H9 (cell line): ENCODE measurements at places on chromosomes 7 and 10. TPM values are rescaled to one million over a fixed set of nuclear protein-coding genes. Genes with fewer than 3 reads are reported as not detected.
A peak's percentile ranks its signal among the peaks of the same experiment; 100 is the strongest.

- DNase-seq: peak; percentile 65
Measured at GRCh38 chr7:151632750-151633515, 113.2 kb upstream of the RHEB start.

DNA sequence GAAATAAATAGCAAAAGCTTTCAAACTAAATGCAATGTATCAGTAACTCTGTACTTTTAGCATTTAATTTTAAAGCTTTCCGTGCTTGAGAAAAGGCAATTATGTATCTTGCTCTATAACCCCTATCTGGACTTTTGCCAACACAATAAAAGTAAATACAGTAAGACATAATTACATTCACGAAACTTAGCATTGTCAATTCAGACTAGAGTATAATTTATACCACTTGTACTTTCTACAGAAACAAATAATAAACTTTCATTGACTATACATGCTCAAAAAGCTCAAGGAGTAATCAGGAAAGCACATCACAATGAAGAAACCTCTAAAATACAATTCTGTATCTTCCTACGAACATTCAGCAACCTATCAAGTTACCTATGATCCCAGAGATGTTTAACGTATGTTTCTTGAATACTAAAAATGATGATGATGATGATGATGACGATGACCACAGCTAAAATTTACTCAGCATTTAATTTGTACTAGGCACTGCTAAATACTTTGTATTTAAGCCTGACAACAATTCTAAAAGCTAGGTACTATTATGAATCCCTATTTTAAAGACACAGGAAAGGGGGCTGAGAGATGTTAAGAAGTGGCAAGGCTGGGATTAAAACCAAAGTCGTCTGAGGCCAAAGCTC, 44.9 kb downstream of the MINDY3 start:
- DNase-seq: no peak

- DNase-seq: no peak
Measured at GRCh38 chr10:44966129-44966815, 6.7 kb downstream of the RASSF4 start.

GRCh38 chr7:52826515-52827265, 208.7 kb upstream of the POM121L12 start:
- DNase-seq: no peak

DNA sequence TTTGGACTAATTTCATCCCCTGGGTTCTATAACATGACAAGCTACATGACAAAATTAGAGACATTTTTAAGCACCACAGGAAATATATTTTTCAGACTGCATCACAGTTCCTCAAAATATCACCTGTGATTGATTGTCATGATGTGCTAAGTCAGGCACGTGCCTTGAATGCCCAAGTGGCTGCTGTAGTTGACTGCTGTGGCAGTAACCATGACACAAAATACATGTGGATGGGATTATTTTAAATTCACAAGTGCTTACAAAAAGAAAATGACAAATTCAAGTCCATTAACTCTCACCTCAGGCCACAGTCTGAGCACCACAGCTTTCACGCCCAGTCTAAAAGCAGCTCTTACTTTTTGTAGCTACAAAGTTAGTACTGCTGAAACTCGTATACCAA, 45.5 kb downstream of the TNPO3 start:
- DNase-seq: no peak

DNA sequence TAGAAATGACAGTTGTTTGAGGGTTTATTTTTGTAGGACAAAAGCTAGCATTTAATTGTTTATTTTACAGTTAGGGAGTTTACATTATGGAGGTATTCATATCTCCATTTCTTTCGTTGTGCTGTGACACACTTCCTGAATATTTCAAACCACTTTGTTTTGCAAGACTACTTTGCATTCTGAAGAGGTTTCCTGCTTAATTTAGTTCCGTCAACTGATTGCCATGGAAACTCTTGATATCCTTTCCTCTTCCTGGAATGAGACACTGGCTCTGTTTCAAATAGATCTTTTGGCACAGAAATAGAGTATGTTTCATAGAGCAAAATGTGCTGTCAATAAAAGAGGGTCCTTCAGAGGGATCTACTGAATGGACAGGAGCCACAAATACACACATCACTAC, 159.5 kb upstream of the AGR3 start:
- DNase-seq: no peak

GRCh38 chr10:47198221-47198620, 101.8 kb upstream of the GDF10 start:
- no peak for DNase-seq

Gene SUV39H2
- total RNA-seq: 59.7 and 62.6 TPM in 2 replicates

Gene ATOH7
- total RNA-seq: 0.20 and 0.29 TPM in 2 replicates

Gene LRRTM3
- 0.96 and 1.1 TPM in 2 replicates for total RNA-seq

Gene NRAP
- total RNA-seq: 0.04 TPM in 1 of 2 replicates, not detected in the other
